Aorta (tissue), 5 donors: ENCODE measurements at places on chromosomes 11 and 22.

- H3K27me3 ChIP-seq, result no peaks in the 10 kb centered on the region
- peak overlapping the region; percentile 82 for H3K4me3 ChIP-seq
- peaks cover 7% of the 10 kb centered on the region for H3K36me3 ChIP-seq
Observed at GRCh38 chr11:124623861-124624525, 1.3 kb downstream of the TBRG1 start.

- H3K27me3 ChIP-seq, result no peaks in the 10 kb centered on the region
- H3K4me3 ChIP-seq, result no peak overlapping the region
- no peak overlapping the region for H3K27ac ChIP-seq
Observed at GRCh38 chr11:72358466-72359405, 75.6 kb downstream of the CLPB start.

DNA sequence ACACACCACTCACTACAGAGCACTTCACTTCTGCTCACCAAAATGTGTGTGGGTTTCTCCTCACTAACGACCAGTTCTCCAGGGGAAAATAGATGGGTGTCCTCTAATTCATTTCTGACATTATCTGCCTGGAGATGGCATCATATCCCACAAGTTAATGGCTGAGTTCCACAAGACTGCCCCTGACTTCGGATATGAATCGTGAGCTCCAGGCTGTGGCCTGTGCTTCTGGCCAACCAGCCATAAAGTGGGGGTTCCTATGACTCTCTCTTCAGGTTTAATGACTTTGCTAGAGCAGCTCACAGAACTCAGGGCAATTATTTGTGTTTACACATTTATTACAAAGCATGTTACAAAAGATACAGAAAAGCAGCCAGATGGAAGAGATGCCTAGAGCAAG, 113.0 kb upstream of the SYT13 start:
- H3K27ac ChIP-seq, result no peak overlapping the region
- no peak overlapping the region for H3K4me3 ChIP-seq
- H3K4me1 ChIP-seq, result no peaks in the 10 kb centered on the region
- DNase-seq, result no peak
- H3K36me3 ChIP-seq, result no peaks in the 10 kb centered on the region

DNA sequence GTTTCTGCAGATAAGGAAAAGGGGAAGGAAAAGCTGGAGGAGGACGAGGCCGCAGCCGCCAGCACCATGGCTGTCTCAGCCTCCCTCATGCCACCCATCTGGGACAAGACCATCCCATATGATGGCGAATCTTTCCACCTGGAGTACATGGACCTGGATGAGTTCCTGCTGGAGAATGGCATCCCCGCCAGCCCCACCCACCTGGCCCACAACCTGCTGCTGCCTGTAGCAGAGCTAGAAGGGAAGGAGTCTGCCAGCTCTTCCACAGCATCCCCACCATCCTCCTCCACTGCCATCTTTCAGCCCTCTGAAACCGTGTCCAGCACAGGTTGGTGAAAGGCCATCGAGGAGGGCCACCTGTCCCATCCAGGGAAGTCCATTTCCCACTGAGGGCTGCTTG, 5.6 kb downstream of the TEF start:
- H3K4me3 ChIP-seq, result no peak overlapping the region
- no peaks in the 10 kb centered on the region for H3K4me1 ChIP-seq
- H3K27me3 ChIP-seq, result no peaks in the 10 kb centered on the region
- no peaks in the 10 kb centered on the region for H3K36me3 ChIP-seq
